ENCODE measurements at places on chromosomes 16 and 17.

GRCh38 chr16:19133600-19133999, 19.8 kb downstream of the ITPRIPL2 start:
- no peak for DNase-seq

DNA sequence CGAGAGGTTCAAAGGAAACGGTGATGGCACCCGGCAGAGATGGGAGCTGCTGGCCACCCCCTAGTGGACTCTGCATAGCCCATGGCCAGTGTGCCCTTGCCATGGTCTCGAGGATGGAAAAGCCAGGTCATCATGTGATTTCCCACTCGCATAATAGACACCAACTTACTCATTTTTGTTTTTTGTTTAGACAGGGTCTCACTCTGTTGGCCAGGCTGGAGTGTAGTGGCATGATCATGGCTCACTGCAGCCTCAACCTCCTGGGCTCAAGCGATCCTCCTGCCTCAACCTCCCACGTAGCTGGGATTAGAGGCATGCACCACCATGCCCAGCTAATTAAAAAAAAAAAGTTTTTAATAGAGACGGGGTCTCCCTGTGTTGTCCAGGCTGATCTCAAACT, 27.6 kb downstream of the LDHD start:
- DNase-seq: no peak

GRCh38 chr17:49471089-49471683, 23.9 kb upstream of the NGFR start:
- DNase-seq: peak; percentile 68

- DNase-seq: no peak
Measured at GRCh38 chr17:82334622-82335394, 1.2 kb upstream of the SECTM1 start.

DNA sequence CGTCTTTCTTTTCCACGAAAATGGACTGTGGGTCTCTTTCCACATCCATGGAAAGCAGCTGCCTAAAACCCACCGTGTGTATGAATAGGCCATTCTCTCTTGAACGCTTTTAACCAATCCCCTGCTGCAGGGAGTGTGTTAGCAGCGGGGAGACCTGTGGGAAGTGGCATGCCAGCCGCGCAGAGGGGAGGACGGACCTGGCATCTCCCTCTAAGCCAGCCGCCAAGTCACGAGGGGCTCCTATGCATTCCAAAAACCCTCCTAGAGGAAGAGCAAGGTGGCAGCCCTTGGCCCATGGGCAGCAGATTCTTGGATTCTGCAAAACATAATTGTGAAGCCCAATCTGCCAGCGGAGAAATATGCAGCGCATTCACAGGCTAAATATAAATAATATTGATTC, 15.4 kb downstream of the RBFOX3 start:
- no peak for DNase-seq

DNA sequence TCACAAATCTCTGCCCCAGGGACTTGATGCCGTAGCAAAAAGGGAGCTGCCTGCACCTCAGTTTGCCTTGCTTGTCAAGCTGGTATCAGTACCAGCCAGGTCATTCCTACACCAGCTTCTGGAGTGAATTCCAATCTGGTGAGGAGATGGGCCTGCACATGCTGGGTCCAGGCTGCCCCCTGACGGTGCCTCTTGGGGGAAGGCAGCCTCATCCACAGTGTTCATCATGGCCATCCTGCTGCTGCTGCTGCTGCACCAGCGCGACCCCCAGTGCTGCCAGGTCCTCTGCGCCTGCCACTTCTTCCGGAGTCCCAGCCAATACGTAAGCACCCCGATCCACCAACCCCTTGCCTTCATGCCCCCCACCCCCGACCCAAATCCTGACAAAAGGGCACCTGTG, 8.3 kb downstream of the MRPL27 start:
- DNase-seq: peak; percentile 74

GRCh38 chr16:89358030-89359005, 132.0 kb downstream of the ANKRD11 start:
- no peak for DNase-seq

DNA sequence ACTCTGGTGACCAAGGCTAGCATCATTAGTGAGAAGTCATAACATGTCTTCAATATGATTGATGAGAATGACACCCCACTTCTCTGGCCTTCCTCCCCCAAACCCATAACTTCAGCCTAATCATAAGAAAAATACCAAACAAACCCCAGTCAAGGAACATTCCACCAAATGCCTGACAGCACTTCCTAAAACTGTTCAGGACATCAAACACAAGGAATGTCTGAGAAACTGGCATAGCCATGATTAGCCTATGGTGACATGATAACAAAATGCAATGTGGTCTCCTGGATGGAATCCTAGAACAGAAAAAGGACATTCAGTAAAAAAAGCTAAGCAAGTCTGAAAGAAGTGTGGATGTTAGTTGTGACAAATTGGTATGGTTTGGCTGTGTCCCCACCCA, 24.7 kb upstream of the TBX4 start:
- no peak for DNase-seq

GRCh38 chr17:29576214-29577000, 7.9 kb downstream of the TP53I13 start:
- no peak for DNase-seq

DNA sequence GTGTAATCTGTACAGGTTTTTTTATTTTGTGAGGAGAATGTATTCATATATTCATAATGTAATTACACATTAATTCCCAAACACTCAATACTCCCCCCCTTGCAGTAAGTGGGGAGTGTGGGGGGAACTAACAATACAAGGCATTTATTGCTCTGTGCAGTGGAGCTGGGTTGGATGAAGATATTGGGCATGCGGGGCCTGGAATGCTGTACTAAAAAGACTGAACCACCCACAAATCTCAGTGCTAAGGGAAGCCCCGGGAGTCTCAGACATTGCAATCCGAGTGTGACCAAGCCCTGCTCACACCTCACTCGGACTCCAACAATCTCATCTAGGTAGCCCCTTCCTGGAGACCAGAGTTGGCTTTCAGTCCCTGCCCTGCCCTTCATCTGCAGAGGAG, 6.0 kb downstream of the PLLP start:
- no peak for DNase-seq

DNA sequence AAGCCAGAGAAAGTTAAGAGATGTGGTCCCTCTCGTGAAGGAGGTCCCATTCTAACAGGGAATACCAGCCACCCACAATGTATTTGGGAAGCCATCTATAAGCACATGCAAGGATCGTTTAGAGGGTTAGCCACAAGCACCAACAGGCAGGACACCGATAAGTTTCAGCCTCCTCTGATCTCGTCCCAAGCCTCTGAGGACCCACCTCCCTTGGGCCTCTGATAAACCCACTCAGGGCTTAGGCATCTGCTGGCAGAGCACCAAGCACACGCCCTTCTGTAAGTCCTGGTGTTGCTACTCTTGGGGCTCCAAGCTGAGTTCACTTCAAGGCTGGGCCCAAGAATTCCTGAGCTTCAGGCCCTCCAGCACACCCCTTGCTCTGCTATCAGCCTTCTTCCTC, 5.4 kb upstream of the PNPO start:
- no peak for DNase-seq

- DNase-seq: peak; percentile 38
Measured at GRCh38 chr17:44914698-44915271, 515 bp downstream of the GFAP start.

GRCh38 chr16:61987474-61988012, 48.7 kb downstream of the CDH8 start:
- no peak for DNase-seq

DNA sequence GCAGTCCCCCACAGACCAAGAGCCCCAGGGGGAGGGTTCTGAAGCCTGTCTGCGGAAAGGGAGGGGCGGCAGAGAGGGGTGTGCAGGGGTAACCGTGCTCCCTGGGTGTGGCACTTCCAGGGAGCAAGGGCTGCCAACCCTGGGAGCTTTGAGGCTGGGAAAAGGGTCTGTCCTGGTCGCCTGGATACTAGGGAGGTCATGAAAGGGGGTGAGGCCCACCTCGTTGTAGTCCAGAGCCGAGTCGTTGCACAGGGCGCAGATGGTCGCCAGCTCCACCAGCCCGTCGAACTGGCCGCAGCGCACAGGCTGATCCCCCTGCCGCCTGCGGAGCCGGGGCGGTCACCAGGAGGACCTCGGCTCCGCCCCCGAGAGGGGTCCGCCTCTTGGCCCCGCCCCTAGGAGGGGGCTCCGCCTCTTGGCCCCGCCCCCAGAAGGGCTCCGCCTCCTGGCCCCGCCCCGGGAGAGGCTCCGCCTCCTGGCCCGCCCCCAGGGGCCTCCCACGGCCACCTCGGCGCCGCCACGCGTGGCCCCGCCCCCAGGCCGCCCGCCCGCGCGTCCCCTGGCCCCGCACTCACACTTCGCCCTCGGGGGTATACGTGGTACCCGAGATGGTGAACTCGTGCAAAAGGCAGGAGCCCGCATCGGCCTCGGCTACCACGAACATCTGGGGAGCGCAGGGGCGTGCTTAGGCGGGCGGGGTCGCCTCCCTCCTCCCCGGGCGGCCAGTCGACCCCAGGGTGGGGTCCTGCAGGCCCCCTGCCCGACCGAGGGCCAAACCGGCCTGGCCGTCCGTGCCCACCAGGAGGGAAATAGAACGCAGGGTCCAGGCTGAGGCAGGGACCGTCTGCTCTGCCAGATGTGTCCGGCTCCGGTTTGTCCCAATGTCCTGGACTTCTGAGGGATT, 19.5 kb downstream of the ATP2A3 start:
- peak; percentile 91 for DNase-seq

GRCh38 chr17:10025976-10026901, 121.2 kb upstream of the RCVRN start:
- DNase-seq: peak; percentile 56

- no peak for DNase-seq
Measured at GRCh38 chr16:81558444-81559175, 114.0 kb downstream of the CMIP start.

DNA sequence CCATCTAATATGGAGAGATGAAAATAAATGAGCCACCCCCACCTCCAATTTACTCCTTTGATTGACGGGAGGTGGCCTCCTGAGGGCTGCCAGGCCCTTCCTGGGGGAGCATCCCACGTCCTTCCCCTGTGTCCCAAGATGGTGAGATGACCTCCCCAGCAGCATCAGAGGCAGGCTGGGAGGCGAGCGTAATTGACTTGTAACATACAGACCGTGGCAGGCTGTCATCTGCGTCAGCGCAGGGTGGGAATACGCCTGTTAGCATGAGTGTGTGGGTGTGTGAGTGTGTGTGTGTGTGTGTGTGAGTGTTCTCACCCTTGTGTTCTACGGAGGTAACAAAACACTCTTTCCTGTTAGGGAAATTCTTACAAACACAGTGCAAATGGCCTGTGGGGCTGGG, 156.9 kb upstream of the CIBAR2 start:
- DNase-seq: no peak

DNA sequence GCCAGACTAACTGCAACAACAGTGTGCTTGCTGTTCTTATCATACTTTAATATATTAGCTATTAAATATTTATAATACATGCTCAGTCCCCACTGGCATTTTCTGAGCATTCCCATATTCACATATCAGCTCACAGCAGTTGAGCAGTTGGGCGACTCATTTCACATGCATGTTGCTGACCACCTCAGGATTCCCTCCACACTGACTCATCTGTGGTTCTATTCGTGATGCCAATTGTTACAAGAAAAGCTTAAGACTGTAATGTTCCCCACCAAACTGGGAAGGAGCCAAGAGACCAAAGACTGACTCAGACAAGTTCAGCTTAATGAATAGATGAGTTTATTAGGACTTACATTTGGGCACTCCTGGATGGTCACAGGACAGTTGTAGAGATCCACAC, 100.3 kb upstream of the KIF2B start:
- no peak for DNase-seq

GRCh38 chr16:10965440-10966061, 21.2 kb downstream of the CLEC16A start:
- no peak for DNase-seq

DNA sequence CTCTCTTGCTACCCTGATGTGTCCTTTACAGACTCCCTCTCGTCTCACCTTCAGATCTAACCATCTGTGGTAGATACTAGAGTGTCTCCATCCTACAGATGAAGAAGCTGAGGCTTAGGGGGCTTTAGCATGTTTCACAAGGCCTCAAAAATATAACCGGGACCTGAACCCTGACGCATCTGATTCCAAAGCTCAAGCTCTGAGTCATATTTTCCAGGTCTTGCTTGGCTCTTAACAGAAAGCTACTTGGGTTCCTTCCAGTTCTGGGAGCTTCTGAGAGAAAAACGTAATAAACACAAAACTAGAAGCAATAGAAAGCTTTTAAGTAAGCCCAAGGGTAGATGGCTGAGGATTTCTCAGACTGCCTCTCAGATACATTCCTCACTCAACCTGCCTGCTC, 224.3 kb upstream of the EEF2KMT start:
- DNase-seq: no peak

- no peak for DNase-seq
Measured at GRCh38 chr16:10282367-10282766, 100.1 kb upstream of the GRIN2A start.

GRCh38 chr17:9173386-9173983, 152.2 kb downstream of the NTN1 start:
- no peak for DNase-seq

GRCh38 chr16:35750701-35751104, 2291.3 kb downstream of the TP53TG3F start:
- no peak for DNase-seq

DNA sequence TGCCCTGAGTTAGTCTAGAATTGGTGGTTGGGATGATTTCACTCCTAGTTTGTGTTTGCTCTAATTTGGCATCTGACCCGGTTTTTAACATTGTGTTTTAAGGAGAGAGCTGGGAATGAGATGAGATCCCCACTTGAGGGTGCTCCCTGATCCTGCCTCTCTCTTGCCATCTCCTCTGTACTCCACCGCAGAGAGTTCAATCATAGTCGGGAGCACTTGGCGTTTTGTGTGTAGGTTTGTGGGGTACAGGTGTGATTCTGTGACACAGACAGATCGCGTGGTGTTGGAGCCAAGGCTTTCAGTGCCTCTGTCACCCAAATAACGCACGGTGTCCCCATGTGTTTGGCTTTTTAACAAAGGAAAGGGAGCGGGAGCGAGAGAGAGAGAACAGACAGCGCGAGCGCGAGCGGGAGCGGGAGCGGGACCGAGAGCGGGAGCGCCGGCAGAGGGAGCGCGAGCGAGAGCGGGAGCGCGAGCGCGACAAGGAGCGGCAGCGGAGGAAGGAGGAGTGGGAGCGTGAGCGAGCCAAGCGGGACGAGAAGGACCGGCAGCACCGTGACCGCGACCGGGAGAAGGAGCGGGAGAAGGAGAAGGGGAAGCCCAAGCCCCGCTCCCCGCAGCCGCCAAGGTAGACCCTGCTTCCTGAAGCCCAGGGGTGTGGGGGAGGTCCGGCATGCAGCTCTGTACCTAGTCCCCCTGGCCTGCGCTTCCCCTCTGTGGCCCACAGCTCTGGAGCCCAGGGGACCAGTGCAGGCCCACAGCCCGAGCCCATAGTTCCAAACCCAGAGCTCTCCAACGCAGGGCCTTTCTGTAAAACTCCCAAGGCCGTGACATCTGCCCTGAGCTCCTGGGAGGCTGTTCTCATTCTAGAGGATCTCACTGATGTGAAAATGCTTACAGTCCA, 27.2 kb upstream of the IL17C start:
- peak; percentile 56 for DNase-seq

- DNase-seq: no peak
Measured at GRCh38 chr17:19024101-19025078, 19.8 kb upstream of the FAM83G start.
